ENCODE measurements at places on chromosomes 7 and 10. TPM values are rescaled to one million over a fixed set of nuclear protein-coding genes. Genes with fewer than 3 reads are reported as not detected.

GRCh38 chr7:149598721-149599308 lies 101.2 kb upstream of the ZNF746 start:
- DNase-seq: no peak

DNA sequence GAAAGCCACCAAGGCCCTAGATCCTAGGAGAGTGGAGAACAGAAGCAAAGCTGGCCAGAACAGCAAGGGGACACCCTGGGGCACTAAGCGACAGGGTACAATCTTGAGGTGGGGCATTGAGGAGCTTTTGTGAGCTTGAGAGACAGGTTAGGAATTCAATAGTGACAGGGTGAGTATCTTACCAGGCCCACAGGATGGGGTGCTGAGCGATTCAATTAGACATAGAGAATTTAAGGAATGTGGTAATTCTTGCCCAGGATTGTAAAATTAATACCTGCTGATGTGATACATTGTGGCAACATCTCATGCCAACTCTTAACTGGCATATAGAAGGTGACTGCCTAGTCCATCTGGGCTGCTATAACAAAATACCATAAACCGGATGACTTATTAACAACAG lies 14.0 kb downstream of the RBP3 start:
- no peak for DNase-seq

TUBB8 gene
- total RNA-seq: not detected

- DNase-seq: no peak
Measured at GRCh38 chr7:156458011-156458410, 182.6 kb upstream of the RNF32 start.

GRCh38 chr10:109886037-109886780 lies 37.1 kb downstream of the XPNPEP1 start:
- no peak for DNase-seq

DNA sequence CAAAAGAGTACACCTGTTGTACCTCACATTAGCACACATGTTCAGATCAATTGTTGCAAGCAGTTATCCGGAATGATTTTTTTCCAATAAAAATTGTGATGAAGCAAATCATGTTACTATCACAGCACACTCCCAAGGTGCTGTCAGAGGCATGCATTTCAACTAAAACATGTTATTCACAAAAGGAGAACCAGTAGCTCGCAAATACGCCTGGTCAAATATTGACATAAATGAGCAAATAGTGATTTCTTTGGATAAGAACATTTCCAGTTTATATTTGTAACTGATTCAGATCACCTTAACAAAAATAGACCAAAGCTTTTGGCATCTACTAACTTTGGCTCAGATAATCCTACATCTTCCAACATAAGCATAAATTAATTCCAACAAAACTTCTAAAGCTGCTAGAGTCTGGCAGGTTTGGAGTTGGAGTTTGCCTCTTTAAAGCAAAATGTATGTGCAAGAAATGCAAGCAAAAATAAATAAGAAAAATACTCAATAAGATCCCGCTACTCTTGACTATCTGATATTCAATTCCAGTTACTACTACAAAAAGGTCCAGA lies 208.0 kb downstream of the SFMBT2 start:
- DNase-seq: no peak

GRCh38 chr7:1900847-1901246 lies 230.8 kb downstream of the ELFN1 start:
- DNase-seq: no peak

- DNase-seq: no peak
Measured at GRCh38 chr7:157656195-157656769, 319.5 kb downstream of the DNAJB6 start.

DNA sequence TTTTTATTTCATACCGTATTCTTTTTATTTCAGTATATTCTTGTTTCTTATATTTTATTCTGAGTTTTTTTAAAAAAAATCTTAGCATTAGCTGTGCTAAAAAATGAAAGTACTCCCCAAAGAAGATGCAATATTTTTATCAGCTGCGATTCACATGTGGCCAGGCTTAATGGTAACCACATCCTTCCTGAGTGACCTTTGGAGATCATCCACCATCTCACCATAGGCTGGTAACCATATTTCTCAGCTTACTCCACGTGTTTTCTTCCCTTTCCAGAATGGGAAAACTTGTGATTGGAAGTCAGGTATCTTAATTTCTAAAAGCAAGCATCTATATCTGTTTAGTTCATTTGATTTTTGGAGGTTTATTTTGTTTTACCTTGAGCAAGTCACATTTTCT lies 18.8 kb upstream of the LIPM start:
- no peak for DNase-seq

CALML3 gene
- total RNA-seq: not detected

C10orf53 gene
- total RNA-seq: not detected

- DNase-seq: no peak
Measured at GRCh38 chr7:2824678-2825461, 19.2 kb downstream of the GNA12 start.

- no peak for DNase-seq
Measured at GRCh38 chr10:95214793-95215192, 20.8 kb downstream of the ACSM6 start.

GRID2IP gene
- total RNA-seq: not detected

DDX21 gene
- total RNA-seq: 21.9 TPM

- no peak for DNase-seq
Measured at GRCh38 chr7:79475455-79475854, 22.0 kb upstream of the MAGI2 start.

GRCh38 chr10:129888784-129889616 lies 75.1 kb downstream of the EBF3 start:
- peak; percentile 71 for DNase-seq

GRCh38 chr7:26180792-26181198 lies 19.8 kb downstream of the HNRNPA2B1 start:
- DNase-seq: no peak

DNA sequence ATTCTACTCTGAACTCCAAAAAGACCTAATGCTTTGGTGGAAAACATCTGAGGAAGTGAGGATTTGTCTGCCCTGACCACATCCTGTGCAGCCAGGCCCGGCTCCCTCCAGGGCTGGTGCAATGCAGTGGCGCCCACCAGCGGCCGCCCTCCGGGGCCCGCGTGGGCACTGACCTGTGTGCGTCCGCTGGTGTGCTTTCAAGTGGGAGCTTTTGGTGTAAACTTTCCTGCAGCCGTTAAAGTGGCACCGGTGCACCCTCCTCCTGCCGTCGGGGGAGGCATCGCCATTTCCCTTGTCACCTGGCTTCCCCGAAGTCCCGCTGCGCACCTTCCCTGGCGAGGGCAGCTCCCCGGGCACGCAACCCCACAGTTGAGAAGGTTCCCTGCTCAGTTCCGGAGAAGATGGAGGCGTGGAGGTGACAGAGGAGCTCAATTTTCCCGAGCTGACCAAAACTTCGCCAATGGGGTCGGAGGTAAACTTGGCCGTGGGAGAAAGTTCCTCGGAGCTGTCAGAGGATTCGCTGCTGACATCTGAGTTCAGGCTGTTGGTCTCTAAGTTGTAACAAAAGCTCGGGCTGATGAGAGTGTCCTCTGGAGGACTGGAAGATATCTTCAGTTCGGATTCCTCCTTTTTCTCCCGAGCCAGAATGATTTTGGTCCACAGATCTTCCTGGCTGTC lies 3.4 kb downstream of the KLF6 start:
- peak; percentile 54 for DNase-seq

GRCh38 chr10:128870830-128871597 lies 596.0 kb upstream of the MGMT start:
- DNase-seq: peak; percentile 30

DNA sequence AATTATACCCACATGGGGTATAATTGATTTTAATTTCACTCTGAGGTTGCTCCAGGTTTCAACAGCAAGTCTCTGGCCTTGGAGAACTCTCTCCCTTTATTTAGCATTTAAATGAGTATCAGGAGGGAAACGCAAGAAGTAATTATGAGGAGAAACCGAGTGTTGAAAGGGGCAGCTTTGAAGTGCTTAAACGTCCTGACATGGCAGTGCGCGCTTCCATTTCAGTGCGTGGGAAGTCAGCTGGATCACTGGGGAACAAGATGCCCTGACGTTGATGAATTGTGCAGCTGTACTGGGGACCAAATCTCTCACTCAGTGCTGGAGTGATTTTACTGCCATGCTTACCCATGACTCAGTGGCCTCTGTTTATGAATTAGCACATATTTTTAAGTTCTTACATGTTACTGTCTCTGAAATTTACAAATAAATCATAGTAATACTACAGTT lies 106.0 kb upstream of the PRR15 start:
- DNase-seq: no peak

DNA sequence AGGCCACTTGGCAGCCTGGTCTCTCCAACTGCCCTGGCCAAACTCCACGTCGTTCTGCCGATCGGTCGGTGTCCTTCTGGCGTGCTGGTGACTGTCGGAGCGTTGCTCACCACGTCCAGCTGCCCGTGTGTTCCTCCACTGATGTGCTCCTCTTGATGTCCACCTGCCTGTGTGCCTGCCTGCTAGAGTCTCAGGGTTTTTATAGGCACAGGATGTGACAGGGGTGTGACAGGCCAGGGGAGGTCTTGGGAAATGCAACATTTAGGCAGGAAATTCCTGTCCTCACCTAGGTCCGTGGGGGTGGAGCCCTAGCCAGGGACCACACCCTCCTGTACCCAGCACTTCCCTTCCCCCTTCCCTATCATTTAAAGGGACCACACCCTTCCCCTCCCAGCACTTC lies 25.2 kb upstream of the CFAP46 start:
- DNase-seq: no peak

CALML5 gene
- total RNA-seq: not detected

DNA sequence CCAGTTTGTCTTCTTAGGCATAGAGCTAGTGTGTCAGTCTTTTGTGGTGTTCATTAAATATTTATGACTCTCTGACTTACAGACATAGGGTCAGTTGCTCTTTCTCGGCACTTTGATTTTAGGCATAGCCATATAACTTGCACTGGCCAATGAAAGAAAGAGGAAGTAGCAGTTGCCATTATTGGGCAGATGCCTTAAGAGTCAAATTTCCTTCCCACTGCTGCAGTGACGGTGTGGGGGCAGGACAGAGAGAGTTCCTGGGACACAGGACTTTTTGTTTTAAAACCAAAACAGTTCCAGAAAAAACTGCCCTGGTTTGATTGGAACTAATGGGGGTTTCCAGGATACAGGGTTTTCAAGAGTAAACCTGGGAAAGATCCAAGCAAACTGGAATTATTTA lies 60.2 kb upstream of the PHF14 start:
- DNase-seq: no peak

PDCD11 gene
- total RNA-seq: 11.2 TPM

FAM180A gene
- 19.7 TPM for total RNA-seq

GRCh38 chr7:135845415-135846075 lies 96.9 kb upstream of the FAM180A start:
- DNase-seq: no peak

CDHR1 gene
- total RNA-seq: 0.41 TPM

TFEC gene
- 1.7 TPM for total RNA-seq

GRCh38 chr7:20793248-20793647 lies 6.6 kb upstream of the SP8 start:
- no peak for DNase-seq

CLDN4 gene
- total RNA-seq: 0.27 TPM

All from left ventricle myocardium inferior (tissue), 1 donor.